ENCODE measurements at places on chromosomes 16 and 17.

DNA sequence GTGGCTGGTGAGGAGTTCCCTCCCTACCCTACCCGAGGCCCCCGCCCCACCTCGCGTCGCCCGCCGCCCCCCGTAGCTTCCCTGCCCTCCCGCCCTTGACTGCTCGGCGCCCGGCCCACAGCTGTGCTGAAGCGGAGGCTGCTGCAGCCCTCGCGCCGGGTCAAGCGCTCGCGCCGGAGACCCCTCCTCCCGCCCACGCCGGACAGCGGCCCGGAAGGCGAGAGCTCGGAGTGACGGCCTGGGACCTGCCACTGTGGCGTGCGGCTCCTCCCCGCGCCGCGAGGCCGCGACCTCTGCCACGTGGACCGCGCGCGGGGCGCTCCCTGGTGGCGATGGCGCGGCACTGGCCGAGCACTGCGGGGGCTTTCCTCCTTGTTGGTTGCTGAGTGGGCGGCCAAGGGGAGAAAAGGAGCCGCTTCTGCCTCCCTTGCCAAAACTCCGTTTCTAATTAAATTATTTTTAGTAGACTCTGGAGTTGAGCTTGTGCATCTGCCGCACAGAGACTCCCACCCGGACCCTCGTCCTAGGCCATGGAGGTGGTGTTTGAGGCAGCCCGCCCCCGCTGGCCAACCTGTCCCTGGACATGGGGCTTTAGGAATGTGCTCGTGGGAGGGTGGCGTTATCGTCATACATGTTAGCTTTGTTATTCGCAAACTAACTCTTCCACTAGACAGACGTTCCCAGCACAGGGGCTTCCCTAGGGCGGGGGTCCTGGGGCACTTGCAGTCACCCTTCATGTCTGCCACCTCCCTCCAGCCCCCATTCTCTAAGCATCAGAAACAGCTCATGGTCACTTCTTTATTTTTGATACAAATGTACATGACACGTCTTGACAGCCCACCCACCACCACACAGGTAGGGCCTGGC is 4.4 kb downstream of the TP53I13 start:
- peak; percentile 54 for DNase-seq

- no peak for DNase-seq
Observed at GRCh38 chr17:50627782-50628601, 6.7 kb upstream of the ABCC3 start.

- DNase-seq = no peak
Observed at GRCh38 chr17:73617501-73617900, 26.7 kb downstream of the SDK2 start.

DNA sequence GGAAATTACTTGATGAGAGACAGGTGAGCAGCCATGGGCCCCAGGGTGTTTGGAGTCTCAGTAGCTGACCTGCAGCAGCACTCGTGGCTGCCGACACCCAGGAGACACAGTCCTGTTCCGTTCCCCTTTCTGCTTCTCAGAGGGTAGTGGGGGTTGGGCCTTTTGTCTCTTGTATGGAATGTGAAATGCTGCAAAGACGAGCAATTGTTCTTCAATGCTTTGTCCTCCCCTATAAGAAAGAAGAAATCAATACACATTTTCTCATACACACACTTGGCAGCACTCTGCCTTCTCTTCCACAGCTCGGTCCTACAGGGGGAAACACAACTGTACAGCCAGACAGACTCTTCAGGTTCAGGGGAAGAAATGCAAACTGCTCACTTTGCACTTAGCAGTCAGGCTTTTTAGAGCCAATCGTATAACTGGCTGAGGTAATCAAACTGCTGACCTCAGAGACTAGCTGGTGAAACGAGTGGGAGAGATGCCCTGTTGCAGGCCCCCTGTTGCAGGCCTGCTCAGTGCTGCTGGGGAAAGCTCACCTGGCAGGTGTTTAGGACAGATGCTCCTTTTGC is 96.7 kb downstream of the AATF start:
- DNase-seq = no peak

DNA sequence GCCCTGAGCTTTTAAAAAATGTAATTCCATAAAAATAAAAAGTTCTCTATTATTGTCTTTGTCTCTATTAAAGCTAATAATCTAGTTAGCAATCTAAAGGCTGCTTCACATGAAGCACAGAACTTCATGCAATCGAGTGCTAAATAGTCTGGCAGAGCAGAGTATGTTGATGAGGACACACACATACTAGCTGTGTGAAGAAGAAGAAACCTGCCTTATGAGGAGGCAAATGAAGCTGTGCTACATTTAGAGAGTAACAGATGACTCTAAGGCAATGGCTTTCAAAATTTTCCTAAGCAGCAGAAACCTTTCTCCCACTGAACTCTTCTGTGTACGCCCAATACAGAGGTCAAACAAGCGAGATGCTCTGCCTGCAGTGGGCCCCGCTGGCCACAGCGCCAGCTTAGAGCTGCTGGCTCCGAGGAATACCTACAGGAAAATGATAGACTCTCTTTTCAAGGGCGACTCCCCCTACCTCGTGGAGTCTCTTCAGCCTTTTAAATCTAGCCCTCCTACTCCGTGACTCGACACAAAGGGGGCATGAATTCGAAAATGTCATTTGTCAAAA is 39.2 kb downstream of the GNA13 start:
- DNase-seq = no peak

DNA sequence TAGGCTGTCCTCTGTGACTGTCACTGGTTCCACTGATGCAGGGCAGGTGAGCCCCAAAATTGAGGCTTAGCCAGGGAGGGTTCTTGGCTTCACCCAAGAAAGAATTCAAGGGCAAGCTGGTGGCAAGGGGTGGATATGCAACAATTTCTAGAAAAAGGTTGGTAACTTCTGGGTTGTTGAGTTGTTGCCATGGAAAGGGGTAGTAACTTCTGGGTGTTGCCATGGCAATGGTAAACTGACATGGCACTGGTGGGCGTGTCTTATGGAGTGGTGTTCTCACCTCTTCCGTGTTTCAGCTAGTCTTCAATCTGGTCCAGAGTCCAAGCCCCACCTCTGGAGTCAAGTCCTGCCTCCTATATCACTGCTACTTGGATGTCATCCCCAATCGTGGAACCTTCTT is 9.5 kb upstream of the GUCY2D start:
- no peak for DNase-seq

GRCh38 chr16:66750279-66751052 is 943 bp downstream of the DYNC1LI2 start:
- DNase-seq = no peak

DNA sequence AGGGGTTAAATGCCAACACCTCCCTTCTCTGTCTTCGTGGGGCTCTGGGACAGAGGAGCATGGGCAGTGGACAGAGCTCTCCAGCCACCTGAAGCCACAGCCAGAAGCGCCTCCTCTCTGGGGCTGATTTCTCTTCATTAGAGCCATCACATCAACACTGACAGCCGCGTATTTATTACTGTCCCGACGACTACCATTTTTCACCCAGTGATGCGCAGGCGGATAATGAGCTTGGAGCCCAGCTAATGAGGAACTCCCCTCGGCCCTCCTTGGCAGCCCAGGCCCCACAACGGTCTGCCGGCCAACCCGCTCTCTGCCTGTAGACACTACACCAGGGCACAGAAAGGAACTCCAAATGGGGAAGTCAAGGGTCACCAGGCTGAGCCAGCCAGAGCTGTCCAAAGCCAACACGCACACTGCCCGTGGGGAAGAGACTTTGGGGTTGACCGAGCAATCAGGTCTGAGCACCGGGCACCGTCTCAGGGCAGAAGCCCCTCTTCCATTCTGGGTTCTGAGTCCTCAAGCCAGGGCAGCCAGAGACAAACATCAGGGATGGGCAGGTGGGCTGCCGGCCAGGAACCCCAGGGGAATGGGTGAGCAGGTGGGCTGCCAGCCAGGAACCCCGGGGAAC is 13.2 kb downstream of the SDK2 start:
- DNase-seq = no peak

- DNase-seq = no peak
Observed at GRCh38 chr16:79897104-79897452, 296.5 kb upstream of the MAF start.

DNA sequence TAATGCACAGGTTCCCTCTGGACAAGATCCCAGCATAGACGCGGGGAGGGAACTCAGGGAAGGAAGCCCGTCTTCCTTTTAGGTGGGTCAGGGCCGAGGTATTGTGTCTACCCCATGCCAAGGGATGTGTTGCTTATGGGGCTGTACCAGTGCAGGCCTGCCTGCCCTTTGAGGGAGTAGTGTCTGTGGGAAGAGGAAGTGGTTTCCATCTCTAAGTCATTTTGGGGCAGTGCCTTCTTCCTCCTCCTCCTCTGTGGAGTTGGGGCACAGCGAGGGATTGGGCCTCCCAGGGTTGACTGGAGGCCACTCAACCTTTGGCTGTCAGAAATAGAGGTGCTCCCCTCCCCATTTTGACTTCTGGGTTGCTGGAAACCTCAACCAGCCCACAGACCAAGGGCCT is 26.5 kb downstream of the GJD3 start:
- DNase-seq = no peak

- DNase-seq = no peak
Observed at GRCh38 chr16:51500306-51500705, 349.2 kb upstream of the SALL1 start.

- DNase-seq = no peak
Observed at GRCh38 chr17:73224237-73224636, 31.4 kb downstream of the COG1 start.

GRCh38 chr16:1287982-1288670 is 21.3 kb upstream of the UBE2I start:
- DNase-seq = no peak

DNA sequence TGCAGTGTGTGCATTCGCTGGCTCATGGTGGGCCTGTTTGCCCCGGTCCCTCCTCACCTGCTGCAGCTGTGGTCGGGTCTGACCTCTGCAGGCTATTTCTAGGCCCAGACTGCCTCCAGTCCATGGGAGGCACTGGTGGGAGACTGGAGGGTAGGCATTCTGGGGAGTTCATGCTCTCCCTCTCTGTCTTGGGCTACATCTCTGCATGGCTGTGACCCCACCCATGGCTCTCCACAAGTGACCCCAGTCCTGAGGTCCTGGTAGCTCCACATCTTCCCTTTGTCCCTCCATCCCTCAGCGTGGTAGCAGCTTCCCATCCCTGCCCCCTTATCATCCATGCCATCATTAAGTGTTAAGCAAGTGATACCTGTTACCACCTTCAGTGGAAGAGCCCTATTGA is 107.8 kb upstream of the SEC14L1 start:
- DNase-seq = no peak

GRCh38 chr16:47565454-47565853 is 104.3 kb downstream of the PHKB start:
- no peak for DNase-seq

DNA sequence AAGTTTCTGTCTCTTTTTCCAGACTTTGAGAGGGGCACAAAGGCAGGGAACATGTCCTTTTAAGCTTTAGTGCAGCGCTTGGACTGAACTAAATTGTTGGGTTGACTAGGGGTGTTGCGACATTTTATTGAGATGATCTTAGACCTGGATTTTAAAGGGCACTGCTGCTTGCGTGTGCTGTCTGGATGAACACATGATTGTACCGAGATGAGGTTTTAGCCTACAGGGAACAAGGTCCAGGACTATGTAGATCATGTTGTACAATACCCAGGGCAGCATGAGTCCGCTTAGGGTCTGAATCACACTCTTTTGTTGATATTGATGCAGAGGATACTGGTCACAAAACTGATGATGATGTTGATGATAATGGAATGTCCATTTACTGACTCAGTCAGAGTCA is 5.2 kb upstream of the RGS9 start:
- no peak for DNase-seq

DNA sequence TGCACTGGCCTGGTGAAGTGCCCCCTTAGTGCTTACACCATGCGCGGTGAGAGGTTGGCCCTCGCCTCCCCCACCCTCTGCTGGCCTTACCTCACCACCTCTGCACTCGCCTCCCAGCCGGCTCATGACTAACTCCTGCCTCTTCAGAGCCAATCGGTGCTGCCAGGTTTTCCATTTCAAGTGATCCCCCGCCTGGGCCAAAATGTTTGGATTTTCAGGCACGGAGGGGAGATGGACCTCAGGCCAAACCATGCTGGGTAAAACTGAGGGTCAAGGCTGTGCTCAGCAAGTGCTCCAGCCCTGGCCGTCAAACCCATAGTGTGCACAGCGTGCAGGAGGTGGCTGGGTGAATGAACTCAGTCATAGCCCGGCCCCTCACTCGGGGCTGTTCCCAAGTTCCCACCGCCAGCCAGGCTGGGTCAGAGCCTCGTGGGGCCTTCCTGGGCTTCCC is 175.4 kb downstream of the SEC14L1 start:
- DNase-seq = no peak

DNA sequence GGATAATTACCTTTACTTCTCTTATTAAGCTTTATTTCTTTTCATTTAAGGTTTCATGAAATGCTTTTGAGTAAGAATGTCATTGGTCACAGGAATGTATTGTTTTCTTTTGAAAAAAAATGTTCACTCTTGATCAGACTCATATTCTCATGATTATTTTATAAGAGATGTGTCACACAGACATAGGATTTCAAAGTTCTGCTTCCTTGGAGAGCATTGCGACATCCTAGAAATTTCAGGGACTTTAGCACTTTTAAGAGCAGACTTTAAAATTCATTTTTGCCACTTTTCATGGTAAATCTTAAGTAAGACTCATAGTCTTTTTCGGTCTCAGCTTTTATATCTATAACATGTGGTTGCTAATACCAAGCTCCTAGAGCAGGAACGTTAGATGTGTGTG is 314.7 kb downstream of the CDH8 start:
- DNase-seq = no peak

- no peak for DNase-seq
Observed at GRCh38 chr17:2708585-2709182, 2.9 kb downstream of the CLUH start.

DNA sequence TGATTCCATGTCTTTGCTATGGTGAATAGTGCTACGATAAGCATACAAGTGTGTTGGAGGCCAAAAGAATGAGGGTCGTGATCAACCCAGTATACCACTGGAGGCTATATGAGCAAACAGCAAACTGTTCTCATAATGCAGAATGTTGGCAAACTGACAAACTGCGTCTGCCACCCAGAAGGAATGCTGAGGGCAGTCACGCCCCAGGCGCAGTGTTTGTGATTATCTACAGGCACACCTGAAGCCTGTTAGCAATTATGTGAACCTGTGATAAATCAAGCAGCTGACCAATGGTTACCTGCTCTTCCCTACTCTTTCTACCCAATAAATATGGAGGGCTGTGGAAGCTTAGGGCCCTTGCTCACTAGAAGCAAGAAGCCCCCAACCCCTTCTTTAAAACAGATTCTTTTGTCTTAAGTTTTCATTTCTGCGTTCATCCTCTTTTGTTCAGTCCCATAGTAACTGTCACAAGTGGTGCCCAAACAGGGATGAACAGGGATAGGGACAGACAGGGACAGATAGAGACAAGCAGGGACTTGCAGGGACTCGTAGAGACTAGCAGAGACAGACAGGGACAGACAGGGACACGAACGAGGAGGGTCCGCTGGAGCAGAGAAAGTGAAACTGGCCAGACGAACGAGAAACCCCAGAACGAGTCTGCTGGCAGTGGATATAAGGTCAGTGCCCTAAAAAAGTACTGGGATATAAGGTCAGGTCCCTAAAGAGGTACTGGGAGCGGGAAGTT is 25.1 kb downstream of the CD300LG start:
- no peak for DNase-seq

GRCh38 chr16:10976634-10977033 is 32.3 kb downstream of the CLEC16A start:
- no peak for DNase-seq

GRCh38 chr16:71339236-71340171 is 19.0 kb upstream of the CALB2 start:
- DNase-seq = no peak

All from activated CD4-positive, alpha-beta T cell treated with anti-CD3 and anti-CD28 coated beads, Interleukin-2, amount 50 U/mL, for 48 hours (primary cell).